ENCODE measurements at places on chromosomes 13 and 19. TPM values are rescaled to one million over a fixed set of nuclear protein-coding genes. Genes with fewer than 3 reads are reported as not detected.

- no peaks in the 10 kb centered on the region for H3K4me1 ChIP-seq
- no peak overlapping the region for H3K4me3 ChIP-seq
- H3K27me3 ChIP-seq: no peaks in the 10 kb centered on the region
- H3K27ac ChIP-seq: no peak overlapping the region
These were observed 56.2 kb downstream of the ABCC4 start for GRCh38 chr13:95245071-95245470.

- DNase-seq: peak; percentile 42
- no peaks in the 10 kb centered on the region for H3K36me3 ChIP-seq
- H3K27ac ChIP-seq: no peak overlapping the region
- H3K4me3 ChIP-seq: no peak overlapping the region
- H3K4me1 ChIP-seq: peaks cover 16% of the 10 kb centered on the region
These were observed 19.8 kb upstream of the PCDH8 start for GRCh38 chr13:52868190-52868589.

GRCh38 chr13:73722120-73722519 is 412.1 kb downstream of the KLF12 start:
- H3K27ac ChIP-seq: no peak overlapping the region
- no peaks in the 10 kb centered on the region for H3K27me3 ChIP-seq
- DNase-seq: peak; percentile 32
- peaks cover under 1% of the 10 kb centered on the region for H3K4me1 ChIP-seq
- no peak overlapping the region for H3K4me3 ChIP-seq

- H3K36me3 ChIP-seq: no peaks in the 10 kb centered on the region
- no peak overlapping the region for H3K4me3 ChIP-seq
- H3K4me1 ChIP-seq: no peaks in the 10 kb centered on the region
- H3K27ac ChIP-seq: peak overlapping the region; percentile 40
These were observed 27.5 kb downstream of the DPRX start for GRCh38 chr19:53659292-53659691.

DNA sequence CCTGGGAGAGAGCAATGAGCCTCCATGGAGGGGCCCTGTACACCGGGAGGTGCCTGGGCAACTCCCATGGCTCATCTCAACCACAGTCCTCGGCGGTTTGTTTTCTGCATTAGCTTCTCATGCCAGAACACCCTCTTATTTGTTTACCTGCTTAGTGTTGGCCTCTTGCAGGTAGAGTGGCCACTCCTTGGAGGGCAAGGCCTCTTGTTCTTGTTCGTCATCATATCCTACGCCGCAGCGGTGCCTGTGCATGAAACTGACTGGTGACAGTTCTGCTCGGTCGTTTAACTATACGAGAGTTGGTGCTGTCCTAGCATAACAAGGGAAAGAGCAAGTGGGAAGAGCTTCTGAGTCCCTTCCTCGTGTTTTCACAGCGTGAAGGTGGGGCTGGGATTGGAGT is 40.5 kb upstream of the RNF113B start:
- H3K4me1 ChIP-seq: peaks cover 47% of the 10 kb centered on the region
- peaks cover 7% of the 10 kb centered on the region for H3K36me3 ChIP-seq
- no peak for DNase-seq
- no peak overlapping the region for H3K27ac ChIP-seq
- H3K27me3 ChIP-seq: no peaks in the 10 kb centered on the region

GRCh38 chr13:41697578-41697977 is 240.2 kb downstream of the RGCC start:
- peaks cover 2% of the 10 kb centered on the region for H3K36me3 ChIP-seq
- H3K4me1 ChIP-seq: peaks cover 4% of the 10 kb centered on the region
- no peak overlapping the region for H3K27ac ChIP-seq

GRCh38 chr13:70604448-70604847 is 496.2 kb upstream of the KLHL1 start:
- H3K36me3 ChIP-seq: no peaks in the 10 kb centered on the region
- H3K27me3 ChIP-seq: no peaks in the 10 kb centered on the region
- H3K4me1 ChIP-seq: no peaks in the 10 kb centered on the region

DNA sequence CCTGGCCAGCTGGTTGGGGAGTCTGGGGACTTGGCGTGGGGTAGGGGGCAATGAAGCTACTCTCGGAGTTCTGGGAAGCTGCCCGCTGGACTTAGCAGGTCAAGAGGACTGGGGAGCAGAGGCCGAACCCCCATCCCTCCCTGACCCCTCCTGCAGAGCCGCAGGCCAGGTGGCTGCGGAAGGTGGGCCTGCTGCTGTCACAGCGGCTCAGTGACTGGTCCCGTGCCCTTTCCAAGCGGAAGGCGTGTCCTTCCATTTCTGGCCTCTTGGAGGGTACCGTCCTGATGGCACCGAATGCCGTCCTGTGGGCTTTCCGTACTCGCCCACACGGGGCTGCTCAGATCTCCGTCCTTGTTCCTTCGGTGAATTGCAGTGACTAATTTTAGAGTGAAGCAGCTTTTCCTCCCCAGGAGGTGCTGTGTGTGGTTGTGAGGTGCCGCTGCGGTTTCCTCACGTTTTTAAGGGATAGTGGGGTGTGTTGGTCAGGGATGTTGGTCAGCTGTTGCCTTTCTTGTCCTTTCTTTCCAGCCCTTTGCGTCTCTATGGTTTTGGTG is 20.8 kb downstream of the DOT1L start:
- no peaks in the 10 kb centered on the region for H3K27me3 ChIP-seq
- peak overlapping the region; percentile 53 for H3K27ac ChIP-seq
- H3K36me3 ChIP-seq: peaks cover 44% of the 10 kb centered on the region
- no peak for DNase-seq
- peaks cover 80% of the 10 kb centered on the region for H3K4me1 ChIP-seq
- no peak overlapping the region for H3K4me3 ChIP-seq

GRCh38 chr13:45817833-45818232 is 33.7 kb downstream of the SIAH3 start:
- H3K4me3 ChIP-seq: no peak overlapping the region
- peaks cover 5% of the 10 kb centered on the region for H3K4me1 ChIP-seq
- no peak for DNase-seq
- no peak overlapping the region for H3K27ac ChIP-seq
- H3K27me3 ChIP-seq: no peaks in the 10 kb centered on the region

DNA sequence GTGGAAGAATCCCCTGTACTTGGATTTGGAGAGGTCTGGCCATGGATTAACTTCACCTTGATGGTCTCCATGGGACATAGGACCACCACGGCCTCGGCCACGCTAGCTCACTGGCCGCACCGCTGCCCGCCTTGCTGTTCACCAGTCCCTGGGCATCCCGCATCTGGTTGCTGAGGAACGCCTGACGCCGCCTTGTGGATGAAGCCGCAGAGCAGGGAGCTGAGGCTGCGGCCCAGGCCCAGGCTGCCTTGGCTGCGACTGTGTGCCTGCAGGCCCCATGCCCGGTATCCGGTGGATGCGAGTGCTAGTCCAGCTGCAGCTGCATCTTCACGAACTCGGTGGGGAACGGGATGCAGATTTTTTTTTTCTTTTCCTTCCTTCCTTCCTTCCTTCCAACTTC is 1407.1 kb downstream of the UQCRFS1 start:
- H3K27ac ChIP-seq: no peak overlapping the region
- peaks cover 4% of the 10 kb centered on the region for H3K36me3 ChIP-seq
- no peaks in the 10 kb centered on the region for H3K27me3 ChIP-seq
- no peak for DNase-seq

DNA sequence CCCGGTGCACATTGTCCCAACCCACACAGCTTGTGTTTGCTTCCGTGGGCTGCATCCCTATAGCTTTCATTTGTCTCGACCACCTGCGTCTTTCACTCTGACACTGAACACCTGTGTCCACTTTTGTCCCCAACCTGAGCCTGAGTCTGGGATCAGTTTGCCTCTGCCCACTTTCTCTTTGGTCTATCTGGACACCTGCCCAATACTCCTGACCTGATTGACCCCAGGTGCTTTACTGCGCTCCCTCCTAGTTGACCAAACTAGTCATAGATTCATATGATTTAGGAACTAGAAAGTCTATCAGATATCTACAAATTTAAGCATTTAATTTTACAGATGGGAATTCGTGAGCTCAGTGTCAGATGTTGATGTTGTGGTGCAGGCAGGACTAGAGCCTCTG is 209.9 kb downstream of the DCT start:
- H3K27ac ChIP-seq: no peak overlapping the region
- H3K27me3 ChIP-seq: no peaks in the 10 kb centered on the region
- no peak for DNase-seq
- no peak overlapping the region for H3K4me3 ChIP-seq

- DNase-seq: peak; percentile 86
- no peaks in the 10 kb centered on the region for H3K27me3 ChIP-seq
- H3K4me3 ChIP-seq: no peak overlapping the region
- peak overlapping the region; percentile 96 for H3K27ac ChIP-seq
These were observed 16.7 kb downstream of the SYDE1 start for GRCh38 chr19:15123900-15124299.

GRCh38 chr19:2722541-2723344 is 1.6 kb upstream of the DIRAS1 start:
- peaks cover 32% of the 10 kb centered on the region for H3K4me1 ChIP-seq
- H3K27ac ChIP-seq: no peak overlapping the region

- no peak overlapping the region for H3K27ac ChIP-seq
- DNase-seq: no peak
- no peaks in the 10 kb centered on the region for H3K27me3 ChIP-seq
- no peak overlapping the region for H3K4me3 ChIP-seq
- H3K36me3 ChIP-seq: peaks cover 23% of the 10 kb centered on the region
- H3K4me1 ChIP-seq: no peaks in the 10 kb centered on the region
These were observed 63.1 kb downstream of the COG3 start for GRCh38 chr13:45527699-45528462.

DNA sequence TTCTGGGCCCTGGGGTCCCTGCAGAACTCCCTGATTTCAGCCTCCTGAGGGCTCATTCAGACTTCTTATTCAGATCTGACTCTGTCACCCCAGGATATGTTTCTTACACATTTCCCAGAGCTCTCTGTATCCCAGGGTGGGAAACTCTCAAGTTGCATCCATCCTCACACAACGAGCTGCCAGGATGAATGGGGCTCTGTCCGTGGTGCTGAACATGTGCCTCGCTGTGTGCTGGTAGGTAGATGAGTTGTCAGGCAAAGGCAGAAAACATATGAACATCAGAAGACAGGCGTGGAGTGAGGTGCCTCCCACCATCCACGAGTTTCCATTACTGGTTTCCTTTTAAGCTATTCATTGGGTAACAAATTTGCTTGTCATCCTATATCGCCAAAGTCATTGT is 11.4 kb upstream of the IGFL1 start:
- H3K4me1 ChIP-seq: peaks cover 20% of the 10 kb centered on the region
- no peaks in the 10 kb centered on the region for H3K36me3 ChIP-seq
- no peak overlapping the region for H3K27ac ChIP-seq
- peak; percentile 49 for DNase-seq
- H3K4me3 ChIP-seq: no peak overlapping the region

Gene GZMM
- total RNA-seq: 0.22 TPM

Gene OR7C1
- total RNA-seq: 0.04 TPM

Gene DCUN1D2
- total RNA-seq: 13.1 TPM

Gene ZNF681
- total RNA-seq: 2.7 TPM

Gene ZNF728
- not detected for total RNA-seq

Gene MTUS2
- total RNA-seq: 11.3 TPM

Gene ZNF420
- total RNA-seq: 18.3 TPM

Gene ZNF208
- total RNA-seq: 0.35 TPM

Gene GRIK5
- 1.3 TPM for total RNA-seq
